ENCODE measurements at places on chromosomes 11 and 22.
A peak's percentile ranks its signal among the peaks of the same experiment; 100 is the strongest.

- H3K4me1 ChIP-seq, result no peaks in the 10 kb centered on the region
- no peak overlapping the region for H3K27ac ChIP-seq
- no peaks in the 10 kb centered on the region for H3K36me3 ChIP-seq
- no peak overlapping the region for H3K4me3 ChIP-seq
- DNase-seq, result no peak
Measured at GRCh38 chr11:131070365-131070764, 154.1 kb upstream of the SNX19 start.

DNA sequence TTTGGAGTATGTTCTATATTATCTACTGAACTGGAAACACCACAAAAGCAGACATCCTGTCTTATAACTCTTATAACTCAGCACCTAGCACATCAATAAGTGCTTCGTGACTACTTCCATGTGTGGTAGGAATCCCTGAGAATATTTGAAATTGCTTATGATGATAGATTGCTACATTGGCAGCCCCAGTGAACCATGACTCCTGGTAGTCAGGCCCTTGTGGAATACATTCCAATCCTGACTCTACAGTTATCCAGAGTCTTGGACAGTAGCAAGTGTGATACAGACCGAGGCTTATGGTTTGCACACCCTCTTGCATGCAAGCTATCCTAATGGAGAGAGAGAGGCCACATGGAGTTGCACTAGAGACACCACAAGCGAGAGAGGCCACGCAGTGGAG lies 59.5 kb upstream of the PHF21A start:
- no peak overlapping the region for H3K4me3 ChIP-seq
- peaks cover 59% of the 10 kb centered on the region for H3K27me3 ChIP-seq
- no peak for DNase-seq

DNA sequence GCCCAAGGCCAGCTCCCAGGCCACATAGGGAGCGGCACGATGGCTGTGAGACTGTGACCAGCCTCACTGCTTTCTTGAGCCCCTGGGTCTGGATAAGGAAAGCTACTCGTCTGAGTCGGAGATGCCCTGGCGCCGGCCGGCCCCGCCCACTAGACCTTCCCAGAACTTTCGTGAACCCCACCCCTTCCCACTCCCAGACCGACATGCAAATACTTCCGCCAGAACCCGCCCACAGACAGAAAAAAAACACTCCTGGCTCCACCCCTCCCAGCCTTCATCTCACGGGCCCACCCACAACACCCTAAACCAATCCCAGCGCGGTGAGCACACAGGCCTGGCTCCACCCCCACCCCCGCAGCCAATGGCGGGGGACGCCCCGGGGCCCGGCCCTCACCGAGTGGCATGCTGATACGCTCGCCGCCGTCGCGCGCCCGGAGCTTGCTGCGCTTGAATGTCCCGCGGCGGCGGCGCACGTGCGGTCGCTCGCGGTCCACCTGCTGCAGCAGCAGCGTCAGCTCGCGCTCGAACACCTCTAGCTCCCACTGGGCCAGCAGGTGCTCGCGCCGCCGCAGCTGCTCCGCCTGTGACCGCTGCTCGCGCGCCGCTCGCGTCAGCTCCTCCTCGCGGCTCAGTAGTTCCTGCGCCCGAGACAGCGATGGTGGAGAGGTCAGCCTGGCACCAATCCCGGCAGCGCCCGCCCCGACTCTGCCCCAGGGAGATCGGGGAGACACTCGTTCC lies 7.0 kb downstream of the MAP3K11 start:
- peak overlapping the region; percentile 94 for H3K27ac ChIP-seq
- DNase-seq, result peak; percentile 93
- H3K36me3 ChIP-seq, result peaks cover 82% of the 10 kb centered on the region
- peaks cover 70% of the 10 kb centered on the region for H3K4me1 ChIP-seq
- H3K27me3 ChIP-seq, result no peaks in the 10 kb centered on the region
- peak overlapping the region; percentile 61 for H3K4me3 ChIP-seq

DNA sequence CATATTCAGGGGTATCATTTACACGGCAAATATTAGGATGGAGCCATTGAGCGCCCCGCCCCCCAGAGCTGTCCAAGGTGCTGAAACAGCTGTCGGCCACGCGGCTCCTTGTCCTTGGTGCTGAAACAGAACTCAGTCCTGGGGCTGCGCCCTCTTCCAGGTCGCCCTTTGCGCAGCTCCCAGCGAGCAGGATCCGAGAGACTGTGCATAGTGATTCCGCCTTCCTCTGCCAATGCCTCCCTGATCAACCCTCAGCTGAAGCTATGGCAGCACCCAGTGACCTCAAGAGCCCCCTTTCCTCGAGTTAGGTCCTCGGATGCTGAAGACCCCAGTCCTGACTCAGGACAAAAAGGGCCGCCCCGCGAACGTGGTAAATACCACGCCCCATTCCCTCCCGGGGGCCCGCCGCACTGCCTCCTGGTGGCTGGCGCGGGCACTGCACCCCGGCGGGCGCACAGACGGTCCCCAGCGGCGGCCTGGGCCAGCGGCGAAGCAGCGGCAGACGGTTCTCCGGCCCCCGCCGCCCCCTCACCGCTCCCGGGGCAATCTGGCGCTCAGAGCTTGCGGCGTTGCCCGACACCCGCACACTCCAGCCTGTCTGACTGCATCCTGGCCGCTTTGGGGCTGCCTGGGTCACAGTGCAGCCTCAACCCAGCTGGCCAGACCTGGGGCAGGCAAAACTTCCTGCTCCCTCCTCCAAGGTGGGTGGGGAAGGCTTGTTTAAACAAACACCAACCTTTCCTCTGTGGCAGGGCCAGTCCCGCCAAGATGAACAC lies 13.4 kb downstream of the SYT7 start:
- no peak overlapping the region for H3K4me3 ChIP-seq
- peaks cover 45% of the 10 kb centered on the region for H3K4me1 ChIP-seq
- peaks cover 5% of the 10 kb centered on the region for H3K27me3 ChIP-seq

DNA sequence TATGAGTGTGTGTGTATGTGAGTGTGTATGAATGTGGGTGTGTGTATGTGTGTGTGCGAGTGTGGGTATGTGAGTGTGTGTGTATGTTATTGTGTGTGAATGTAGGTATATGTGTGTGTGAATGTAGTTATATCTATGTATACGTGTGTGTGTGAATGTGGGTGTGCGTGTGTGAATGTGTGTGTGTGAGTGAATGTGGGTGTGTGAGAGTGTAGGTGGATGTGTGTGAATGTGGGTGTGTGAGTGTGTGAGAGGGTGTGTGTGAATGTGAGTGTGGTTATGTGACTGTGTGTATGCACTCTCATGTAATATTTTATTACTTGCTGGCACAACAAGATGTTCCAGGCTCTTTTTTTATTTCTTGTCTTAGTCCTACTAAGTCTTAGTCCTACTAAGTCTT lies 513.4 kb upstream of the B3GAT1 start:
- H3K4me3 ChIP-seq, result no peak overlapping the region
- DNase-seq, result no peak
- H3K4me1 ChIP-seq, result no peaks in the 10 kb centered on the region
- H3K27ac ChIP-seq, result no peak overlapping the region
- H3K36me3 ChIP-seq, result no peaks in the 10 kb centered on the region

- H3K4me1 ChIP-seq, result peaks cover 47% of the 10 kb centered on the region
- no peaks in the 10 kb centered on the region for H3K27me3 ChIP-seq
- peaks cover 11% of the 10 kb centered on the region for H3K36me3 ChIP-seq
- no peak overlapping the region for H3K27ac ChIP-seq
Measured at GRCh38 chr22:28016781-28017557, 97.9 kb upstream of the PITPNB start.

DNA sequence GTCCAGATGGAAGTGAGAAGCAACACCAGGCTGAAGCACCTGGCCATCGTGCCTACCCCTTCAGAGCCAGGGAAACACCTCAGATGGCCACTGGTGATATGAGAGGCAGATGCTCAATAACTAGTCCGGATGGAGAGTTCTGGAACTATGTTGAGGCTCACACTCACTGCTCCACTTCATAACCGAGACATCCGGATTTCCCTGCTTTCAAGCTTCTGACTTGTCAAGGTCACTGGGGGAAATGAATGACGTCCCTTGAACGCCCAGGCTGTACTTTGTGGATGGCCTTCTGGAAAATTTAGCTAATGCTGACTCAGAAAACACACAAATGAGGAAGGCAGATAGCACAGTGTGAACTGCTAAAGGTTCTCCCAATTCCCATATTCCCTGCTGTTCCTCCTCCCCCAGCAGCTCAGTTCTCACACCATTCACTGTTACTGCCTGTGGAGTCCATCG lies at the start of gene LYVE1:
TSS of gene LYVE1 (minus strand) at position 180 of the 456 bp plus-strand sequence. CDS start at position 47, 133 bp downstream.
- H3K4me3 ChIP-seq, result peak within 1 kb of the TSS; percentile 36
- DNase-seq, result no peak
- H3K4me1 ChIP-seq, result peaks cover 27% of the 10 kb centered on the region
- peak within 1 kb of the TSS; percentile 59 for H3K27ac ChIP-seq
- no peaks in the 10 kb centered on the region for H3K36me3 ChIP-seq

DNA sequence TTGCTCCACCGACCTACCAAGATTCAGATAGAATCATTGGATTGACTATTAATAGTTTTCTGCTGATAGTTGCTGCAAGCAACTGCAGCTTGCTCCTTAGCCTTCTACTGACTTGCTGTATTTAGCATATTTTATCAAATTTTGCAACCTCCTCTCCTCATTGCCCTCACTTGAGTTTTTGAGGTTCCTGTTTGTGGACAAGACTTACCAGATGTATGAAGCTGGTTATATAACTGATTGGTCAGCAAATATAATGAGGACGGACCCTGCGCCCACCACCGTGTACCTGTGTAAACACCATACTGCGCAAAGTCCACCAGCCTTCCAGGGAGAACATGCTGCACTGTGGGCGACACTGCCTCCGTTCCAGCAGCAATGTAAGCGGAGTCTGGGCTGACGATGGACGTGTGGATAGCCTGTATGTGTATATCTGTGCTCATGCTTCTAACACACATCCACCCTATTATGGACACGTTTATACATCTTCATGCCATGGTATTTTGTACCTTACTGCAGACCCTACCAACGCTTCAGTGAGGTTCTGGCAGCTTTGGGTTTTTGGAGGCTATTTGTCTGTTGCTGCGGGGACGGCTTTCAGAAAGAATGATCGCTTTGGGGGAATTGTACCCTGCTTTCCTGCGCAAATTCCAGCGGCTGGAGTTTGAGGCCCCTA lies 1.5 kb upstream of the USP18 start:
- no peak overlapping the region for H3K27ac ChIP-seq
- no peaks in the 10 kb centered on the region for H3K36me3 ChIP-seq
- H3K4me1 ChIP-seq, result peaks cover 21% of the 10 kb centered on the region
- no peak overlapping the region for H3K4me3 ChIP-seq
- H3K27me3 ChIP-seq, result no peaks in the 10 kb centered on the region

GRCh38 chr11:102110761-102111010 lies 439 bp downstream of the YAP1 start:
- H3K36me3 ChIP-seq, result peaks cover 10% of the 10 kb centered on the region
- peak overlapping the region; percentile 99 for H3K27ac ChIP-seq
- peak overlapping the region; percentile 94 for H3K4me3 ChIP-seq
- no peak for DNase-seq
- peaks cover 57% of the 10 kb centered on the region for H3K4me1 ChIP-seq
- no peaks in the 10 kb centered on the region for H3K27me3 ChIP-seq

- no peaks in the 10 kb centered on the region for H3K36me3 ChIP-seq
- H3K27ac ChIP-seq, result no peak overlapping the region
- H3K4me3 ChIP-seq, result no peak overlapping the region
- peaks cover 5% of the 10 kb centered on the region for H3K4me1 ChIP-seq
- H3K27me3 ChIP-seq, result peaks cover 87% of the 10 kb centered on the region
Measured at GRCh38 chr11:3221408-3222002, 2.9 kb upstream of the MRGPRG start.

GRCh38 chr11:41498726-41499125 lies 39.3 kb upstream of the LRRC4C start:
- no peaks in the 10 kb centered on the region for H3K36me3 ChIP-seq
- no peak overlapping the region for H3K27ac ChIP-seq
- H3K27me3 ChIP-seq, result peaks cover 4% of the 10 kb centered on the region
- H3K4me3 ChIP-seq, result no peak overlapping the region

GRCh38 chr11:97325693-97326092 lies 935.9 kb downstream of the JRKL start:
- H3K4me1 ChIP-seq, result no peaks in the 10 kb centered on the region
- no peaks in the 10 kb centered on the region for H3K27me3 ChIP-seq
- H3K27ac ChIP-seq, result no peak overlapping the region
- no peak for DNase-seq

DNA sequence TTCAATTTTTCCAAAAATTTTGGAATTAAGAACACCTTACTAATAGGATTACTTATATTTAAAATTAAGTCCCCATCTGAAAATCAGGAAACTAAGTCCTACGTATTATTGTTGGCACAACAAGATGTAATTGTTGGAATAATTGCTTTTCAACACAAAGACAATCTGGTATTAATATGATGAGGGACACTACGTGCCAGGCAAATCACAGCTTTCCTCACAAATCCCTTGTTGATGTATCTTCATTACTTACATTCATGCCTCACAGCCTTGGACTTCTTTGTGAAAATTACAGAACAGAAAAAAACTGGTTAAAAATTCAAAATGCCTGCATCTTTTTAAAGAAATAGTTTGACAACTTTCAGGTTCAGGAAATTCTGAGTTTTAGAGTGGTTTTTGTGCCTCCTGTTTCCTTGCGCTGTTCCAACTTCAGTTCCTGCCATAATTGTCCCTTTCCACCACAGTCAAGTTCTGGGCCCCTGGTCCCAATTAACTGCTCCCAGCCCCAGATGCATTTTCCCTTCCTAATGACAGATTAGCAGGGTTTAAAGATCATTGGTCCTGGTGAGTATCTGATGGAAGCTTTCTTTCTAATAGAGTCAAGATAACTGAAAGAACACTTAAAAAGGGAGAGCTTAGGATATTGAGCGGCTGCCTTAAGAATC lies 23.3 kb upstream of the CCDC34 start:
- no peak for DNase-seq
- H3K27ac ChIP-seq, result peak overlapping the region; percentile 11
- H3K4me1 ChIP-seq, result peaks cover 33% of the 10 kb centered on the region

DNA sequence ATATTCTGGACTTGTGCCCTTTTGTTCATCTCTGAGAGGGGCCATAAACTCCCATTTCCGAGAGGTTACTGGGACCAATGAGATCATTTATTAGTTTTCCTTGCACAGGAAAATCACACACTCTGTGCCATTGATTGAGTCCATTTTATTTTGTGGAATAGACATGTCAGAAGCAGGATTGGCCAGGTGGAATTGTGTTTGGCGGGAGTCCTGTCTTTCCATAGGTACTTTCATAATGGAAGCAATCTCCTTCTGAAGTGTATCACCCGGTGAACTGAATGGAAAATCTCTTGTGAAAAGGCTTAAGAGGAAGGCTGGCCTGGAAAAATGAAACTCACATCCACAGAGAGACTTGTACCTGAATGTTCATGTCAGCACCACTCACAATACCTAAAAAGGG lies 63.0 kb upstream of the PARVG start:
- H3K27me3 ChIP-seq, result no peaks in the 10 kb centered on the region
- peaks cover 38% of the 10 kb centered on the region for H3K36me3 ChIP-seq
- peaks cover 25% of the 10 kb centered on the region for H3K4me1 ChIP-seq
- H3K4me3 ChIP-seq, result no peak overlapping the region
- no peak for DNase-seq
- H3K27ac ChIP-seq, result peak overlapping the region; percentile 68

- no peaks in the 10 kb centered on the region for H3K36me3 ChIP-seq
- H3K27ac ChIP-seq, result no peak overlapping the region
- no peaks in the 10 kb centered on the region for H3K27me3 ChIP-seq
- H3K4me3 ChIP-seq, result no peak overlapping the region
Measured at GRCh38 chr11:12291766-12292165, 85.6 kb upstream of the PARVA start.

GRCh38 chr22:31944700-31945442 lies 536 bp downstream of the YWHAH start:
- H3K4me3 ChIP-seq, result peak overlapping the region; percentile 94
- H3K27me3 ChIP-seq, result no peaks in the 10 kb centered on the region
- H3K4me1 ChIP-seq, result peaks cover 56% of the 10 kb centered on the region
